ENCODE measurements at places on chromosomes 7 and 10.

DNA sequence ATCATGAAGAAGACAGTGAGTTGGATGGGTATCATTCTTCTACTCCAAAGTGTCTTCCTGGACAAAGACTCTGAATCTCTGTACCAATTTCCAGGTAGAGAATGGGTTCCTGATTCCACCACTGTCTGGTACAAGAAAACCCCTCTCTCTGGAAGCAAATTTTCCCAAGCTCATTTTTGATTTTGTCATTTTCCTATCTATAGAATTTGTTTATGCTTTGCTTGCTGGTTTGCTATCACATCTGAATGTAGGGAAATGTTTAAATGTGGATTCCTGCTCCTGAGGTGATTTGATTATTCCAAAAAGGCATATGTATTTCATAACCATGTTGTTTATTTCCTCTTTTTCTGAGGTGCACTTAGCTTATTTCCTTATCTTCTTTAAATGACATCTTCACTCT lies at the start of gene TAS2R16:
TSS of gene TAS2R16 (minus strand) at position 101 of the 400 bp plus-strand sequence. CDS start at position 35, 66 bp downstream.
- no peaks in the 10 kb centered on the region for H3K4me1 ChIP-seq
- no peak within 1 kb of the TSS for H3K4me3 ChIP-seq
- no peaks in the 10 kb centered on the region for H3K27me3 ChIP-seq
- no peak for DNase-seq

DNA sequence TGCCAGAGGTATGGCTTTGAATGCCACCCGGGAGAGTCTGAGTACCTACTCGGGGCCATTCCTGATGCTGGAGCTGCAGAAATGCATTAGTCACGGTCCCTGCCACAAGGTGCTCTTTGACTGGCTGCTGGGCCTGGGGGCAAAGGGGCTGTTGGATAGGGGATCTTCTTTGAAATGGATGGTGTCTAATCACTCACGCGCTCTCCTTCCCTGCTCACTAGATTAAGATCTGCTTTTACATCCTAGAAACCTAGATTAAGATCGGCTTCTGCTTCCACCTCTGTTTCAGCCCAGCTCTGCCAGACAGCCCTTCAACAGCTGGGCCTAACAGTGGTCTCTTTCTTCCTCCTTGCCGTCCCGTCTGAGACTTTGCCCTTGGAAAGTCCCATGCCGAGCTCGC lies 57.2 kb downstream of the PAX2 start:
- H3K4me3 ChIP-seq = no peak overlapping the region
- peaks cover 3% of the 10 kb centered on the region for H3K4me1 ChIP-seq
- no peak overlapping the region for H3K27ac ChIP-seq
- DNase-seq = no peak
- H3K36me3 ChIP-seq = no peaks in the 10 kb centered on the region
- no peaks in the 10 kb centered on the region for H3K27me3 ChIP-seq

DNA sequence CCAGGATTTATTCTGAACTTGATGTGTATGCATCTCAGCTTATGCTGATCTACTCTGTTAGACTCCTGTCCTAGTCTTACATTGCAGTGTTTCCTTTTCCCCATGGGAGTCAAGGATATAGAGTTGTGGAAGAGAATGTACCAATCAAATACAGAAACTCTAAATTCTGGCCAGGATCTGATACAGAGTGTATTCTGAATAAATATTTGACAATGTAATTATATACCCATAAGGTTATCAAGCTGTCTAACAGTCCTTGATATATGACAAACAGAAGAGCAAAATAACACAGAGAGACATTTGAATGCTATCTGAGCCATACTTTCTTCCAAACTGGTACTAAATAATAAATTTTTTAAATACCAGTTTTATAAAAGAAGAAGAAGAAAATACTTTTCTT lies 116.8 kb downstream of the ETV1 start:
- DNase-seq = no peak
- H3K27ac ChIP-seq = no peak overlapping the region
- H3K27me3 ChIP-seq = no peaks in the 10 kb centered on the region
- no peaks in the 10 kb centered on the region for H3K4me1 ChIP-seq
- no peaks in the 10 kb centered on the region for H3K36me3 ChIP-seq

- no peaks in the 10 kb centered on the region for H3K36me3 ChIP-seq
- H3K27me3 ChIP-seq = no peaks in the 10 kb centered on the region
- H3K4me1 ChIP-seq = no peaks in the 10 kb centered on the region
- no peak overlapping the region for H3K4me3 ChIP-seq
- DNase-seq = no peak
Measured at GRCh38 chr7:116200963-116201362, 9.4 kb upstream of the TES start.

GRCh38 chr7:134520130-134520529 lies 7.2 kb upstream of the AKR1B10 start:
- no peak for DNase-seq
- H3K27me3 ChIP-seq = no peaks in the 10 kb centered on the region
- H3K4me1 ChIP-seq = no peaks in the 10 kb centered on the region
- H3K27ac ChIP-seq = no peak overlapping the region
- H3K4me3 ChIP-seq = no peak overlapping the region

GRCh38 chr7:143953421-143953820 lies 1.2 kb upstream of the OR2F1 start:
- no peaks in the 10 kb centered on the region for H3K27me3 ChIP-seq
- DNase-seq = no peak
- H3K4me3 ChIP-seq = no peak overlapping the region
- no peaks in the 10 kb centered on the region for H3K4me1 ChIP-seq
- H3K27ac ChIP-seq = no peak overlapping the region

DNA sequence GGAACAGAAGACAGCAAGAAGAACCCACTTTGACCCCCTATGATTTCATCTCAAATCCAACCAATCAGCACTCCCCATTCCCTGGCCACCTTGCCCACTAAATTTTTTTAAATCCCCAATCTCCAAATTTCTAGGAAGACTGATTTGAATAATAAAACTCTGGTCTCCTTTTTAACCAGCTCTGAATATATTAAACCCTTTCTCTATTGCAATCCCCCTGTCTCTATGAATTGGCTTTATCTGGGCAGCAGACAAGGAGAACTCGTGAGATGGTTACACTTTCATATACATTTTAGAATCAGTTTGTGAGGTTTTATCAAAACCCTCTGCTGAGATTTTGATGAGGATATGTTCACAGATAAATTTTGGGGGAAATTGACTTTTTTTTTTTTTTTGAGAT lies 90.3 kb upstream of the TRIM24 start:
- no peaks in the 10 kb centered on the region for H3K4me1 ChIP-seq
- DNase-seq = no peak
- H3K27me3 ChIP-seq = no peaks in the 10 kb centered on the region

DNA sequence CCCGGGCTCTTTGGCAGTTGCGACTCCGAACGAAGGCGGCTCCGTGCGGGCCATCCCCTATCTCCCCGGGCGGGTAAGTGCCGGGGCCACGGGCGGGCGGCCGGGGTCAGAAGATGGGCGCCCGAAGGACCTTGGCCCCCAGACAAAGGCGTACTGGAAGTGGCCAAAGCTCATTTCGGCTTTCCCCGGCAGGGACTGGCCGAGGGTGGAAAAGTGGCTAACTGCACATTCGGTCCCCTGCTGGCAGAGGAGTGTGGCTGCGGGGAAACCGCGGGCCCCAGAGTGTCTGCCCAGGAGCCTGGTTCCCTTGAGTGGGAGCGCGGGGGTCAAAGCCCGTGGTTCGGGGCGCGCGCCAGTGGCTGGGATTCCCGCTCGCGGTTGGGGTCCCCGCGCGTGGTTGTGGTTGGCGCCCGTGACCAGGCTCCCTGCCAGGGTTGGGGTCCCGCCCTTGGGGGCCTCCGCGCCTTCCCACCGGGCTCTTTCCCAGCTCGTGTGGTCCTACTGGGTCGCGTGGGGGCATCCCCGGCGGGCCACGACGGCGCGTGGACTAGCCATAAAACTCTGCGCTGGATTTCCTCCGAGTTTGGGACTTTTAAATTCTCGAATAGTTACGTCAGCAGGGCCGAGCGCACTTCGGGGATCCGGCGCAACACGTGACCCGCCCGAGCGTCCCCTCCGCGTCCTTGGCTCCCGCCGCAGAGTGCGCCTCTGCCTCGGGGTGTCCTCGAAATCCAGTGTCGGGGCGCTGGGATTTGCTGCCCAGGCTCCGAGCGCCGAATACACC lies 124.4 kb downstream of the TACC2 start:
- peak overlapping the region; percentile 52 for H3K4me3 ChIP-seq
- no peaks in the 10 kb centered on the region for H3K4me1 ChIP-seq
- no peak overlapping the region for H3K27ac ChIP-seq
- no peaks in the 10 kb centered on the region for H3K27me3 ChIP-seq

DNA sequence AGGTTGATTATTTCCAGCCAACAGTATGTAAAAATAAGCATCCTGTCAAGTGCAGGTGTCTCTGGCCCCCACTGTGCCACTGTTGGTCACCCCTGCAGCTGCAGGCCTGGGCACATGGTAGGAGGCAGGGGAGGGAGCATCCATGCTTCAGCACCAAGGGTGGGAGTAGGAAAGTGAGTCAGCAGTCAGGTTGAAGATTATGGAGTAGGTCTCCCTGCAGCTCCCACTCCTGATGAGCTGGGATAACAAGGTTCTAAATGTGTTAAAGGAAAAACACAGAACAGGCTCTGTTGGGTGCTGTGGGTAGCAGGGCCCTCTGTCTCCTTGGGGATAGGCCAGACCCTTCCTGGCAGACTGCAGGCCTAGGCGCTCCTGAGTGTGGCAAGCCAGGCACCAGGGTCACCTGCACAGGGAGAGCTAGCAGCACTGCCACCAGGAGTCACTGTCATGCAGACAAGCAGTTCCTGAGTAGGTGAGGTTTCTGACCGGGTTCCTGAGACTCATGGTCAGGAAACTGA lies 59.3 kb downstream of the NUDCD3 start:
- H3K27ac ChIP-seq = no peak overlapping the region
- H3K4me1 ChIP-seq = no peaks in the 10 kb centered on the region
- DNase-seq = peak; percentile 20
- no peak overlapping the region for H3K4me3 ChIP-seq

- H3K36me3 ChIP-seq = no peaks in the 10 kb centered on the region
- H3K27me3 ChIP-seq = no peaks in the 10 kb centered on the region
- DNase-seq = no peak
- no peak overlapping the region for H3K4me3 ChIP-seq
Measured at GRCh38 chr10:132110111-132110521, 44.4 kb downstream of the JAKMIP3 start.

DNA sequence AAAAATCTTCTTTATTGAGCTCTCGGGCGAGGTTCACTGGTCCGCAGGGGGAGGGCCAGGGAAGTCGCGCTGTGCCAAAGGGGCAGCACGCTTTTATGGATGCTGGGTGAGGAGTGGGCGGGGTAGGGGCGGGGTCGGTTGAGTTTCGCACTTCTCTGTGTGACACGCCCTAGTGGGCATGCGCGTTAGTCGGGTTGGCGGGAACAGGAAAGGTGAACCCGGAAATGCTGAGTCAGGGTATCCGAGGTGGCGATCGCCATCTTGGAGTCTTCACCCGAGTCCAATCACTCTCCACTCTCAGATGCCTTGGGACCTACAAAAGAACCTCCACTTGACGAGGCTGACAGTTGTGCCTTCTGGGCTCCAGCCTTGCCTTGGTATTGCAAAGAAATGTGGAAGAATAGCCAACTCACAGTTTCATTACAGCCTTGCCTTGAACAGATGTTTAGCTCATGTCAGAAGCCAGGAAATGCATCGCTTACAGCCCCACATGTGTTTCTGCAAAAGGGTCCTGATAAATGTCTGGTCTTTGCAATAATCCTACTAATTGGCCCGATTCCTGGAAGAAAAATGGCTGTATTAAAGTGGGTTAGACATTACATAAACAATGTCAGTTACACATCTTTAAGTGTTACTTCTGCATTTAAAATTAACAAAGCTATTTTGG lies 64.1 kb downstream of the AHR start:
- no peaks in the 10 kb centered on the region for H3K4me1 ChIP-seq
- H3K36me3 ChIP-seq = no peaks in the 10 kb centered on the region
- DNase-seq = no peak
- H3K27me3 ChIP-seq = no peaks in the 10 kb centered on the region
- no peak overlapping the region for H3K27ac ChIP-seq
- H3K4me3 ChIP-seq = no peak overlapping the region

- H3K27ac ChIP-seq = no peak overlapping the region
- no peaks in the 10 kb centered on the region for H3K36me3 ChIP-seq
- H3K4me1 ChIP-seq = no peaks in the 10 kb centered on the region
- no peak for DNase-seq
- no peak overlapping the region for H3K4me3 ChIP-seq
Measured at GRCh38 chr7:44463169-44463808, 27.2 kb downstream of the NUDCD3 start.

- no peak for DNase-seq
- no peaks in the 10 kb centered on the region for H3K36me3 ChIP-seq
- no peak overlapping the region for H3K4me3 ChIP-seq
- no peaks in the 10 kb centered on the region for H3K4me1 ChIP-seq
Measured at GRCh38 chr7:17069146-17069545, 187.4 kb upstream of the AGR3 start.

GRCh38 chr10:30645340-30645827 lies 15.8 kb upstream of the LYZL2 start:
- no peak for DNase-seq
- H3K4me3 ChIP-seq = no peak overlapping the region
- H3K27me3 ChIP-seq = no peaks in the 10 kb centered on the region
- H3K27ac ChIP-seq = no peak overlapping the region

DNA sequence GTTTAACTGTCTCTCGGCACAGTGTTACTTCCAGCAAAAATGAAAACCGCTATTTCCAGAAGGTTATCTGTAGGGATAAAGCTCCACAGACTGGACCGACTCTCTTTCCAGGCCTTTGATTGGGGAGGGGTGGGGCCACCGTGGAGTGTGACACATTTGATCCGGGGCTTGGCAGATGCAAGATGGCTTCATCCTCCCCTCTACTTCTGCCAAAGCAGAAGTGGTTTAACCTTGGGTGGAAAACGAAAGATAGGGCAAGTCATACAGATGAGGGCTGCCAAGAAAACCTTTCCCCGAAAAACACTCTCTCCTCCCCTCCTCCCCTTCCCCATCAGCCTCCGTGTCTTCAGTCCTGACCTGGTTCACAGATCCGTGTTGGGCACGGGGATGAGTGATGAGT lies 139.7 kb upstream of the SH2B2 start:
- no peak overlapping the region for H3K27ac ChIP-seq
- DNase-seq = no peak
- H3K4me3 ChIP-seq = no peak overlapping the region
- H3K4me1 ChIP-seq = no peaks in the 10 kb centered on the region
- H3K36me3 ChIP-seq = no peaks in the 10 kb centered on the region

GRCh38 chr10:26528715-26529393 lies 90.7 kb downstream of the APBB1IP start:
- no peaks in the 10 kb centered on the region for H3K27me3 ChIP-seq
- no peak for DNase-seq
- no peak overlapping the region for H3K4me3 ChIP-seq
- H3K4me1 ChIP-seq = no peaks in the 10 kb centered on the region
- no peak overlapping the region for H3K27ac ChIP-seq
- no peaks in the 10 kb centered on the region for H3K36me3 ChIP-seq

GRCh38 chr7:74617180-74617744 lies 40.3 kb upstream of the GTF2I start:
- H3K27ac ChIP-seq = no peak overlapping the region
- no peak overlapping the region for H3K4me3 ChIP-seq
- no peak for DNase-seq
- no peaks in the 10 kb centered on the region for H3K27me3 ChIP-seq

GRCh38 chr10:27714349-27714748 lies 31.3 kb downstream of the MKX start:
- H3K27me3 ChIP-seq = no peaks in the 10 kb centered on the region
- H3K27ac ChIP-seq = no peak overlapping the region
- no peaks in the 10 kb centered on the region for H3K36me3 ChIP-seq
- H3K4me3 ChIP-seq = no peak overlapping the region
- no peak for DNase-seq

Data from iPS DF 6.9 (cell line).